ENCODE measurements at places on chromosomes 2 and 18. TPM values are rescaled to one million over a fixed set of nuclear protein-coding genes. Genes with fewer than 3 reads are reported as not detected.

DNA sequence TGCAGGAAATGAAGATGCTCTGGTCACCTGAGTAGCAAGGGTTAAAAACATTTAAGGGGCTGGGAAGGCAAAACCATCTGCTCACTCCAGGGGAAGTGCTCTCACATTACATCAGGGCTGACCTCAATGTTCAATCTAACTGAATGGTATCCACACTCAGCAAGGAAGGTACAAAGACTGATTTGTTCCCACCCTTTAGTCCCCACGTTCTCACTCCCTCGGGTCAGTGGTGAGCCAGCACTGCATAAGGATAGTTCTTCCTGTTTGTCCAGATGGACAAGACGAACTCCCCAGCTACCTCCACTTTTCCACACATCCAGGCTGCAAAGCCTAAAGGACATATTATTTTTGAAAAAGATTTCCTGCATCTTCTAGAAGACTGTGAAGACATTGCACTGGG is 126.6 kb upstream of the SLC14A2 start:
- no peaks in the 10 kb centered on the region for H3K4me1 ChIP-seq
- no peak overlapping the region for H3K4me3 ChIP-seq
- peaks cover 10% of the 10 kb centered on the region for H3K27me3 ChIP-seq
- H3K36me3 ChIP-seq = no peaks in the 10 kb centered on the region

GRCh38 chr18:48955830-48956261 is 5.1 kb upstream of the SMAD7 start:
- H3K4me1 ChIP-seq = peaks cover 16% of the 10 kb centered on the region
- peaks cover 2% of the 10 kb centered on the region for H3K36me3 ChIP-seq
- no peaks in the 10 kb centered on the region for H3K27me3 ChIP-seq
- H3K4me3 ChIP-seq = no peak overlapping the region

DNA sequence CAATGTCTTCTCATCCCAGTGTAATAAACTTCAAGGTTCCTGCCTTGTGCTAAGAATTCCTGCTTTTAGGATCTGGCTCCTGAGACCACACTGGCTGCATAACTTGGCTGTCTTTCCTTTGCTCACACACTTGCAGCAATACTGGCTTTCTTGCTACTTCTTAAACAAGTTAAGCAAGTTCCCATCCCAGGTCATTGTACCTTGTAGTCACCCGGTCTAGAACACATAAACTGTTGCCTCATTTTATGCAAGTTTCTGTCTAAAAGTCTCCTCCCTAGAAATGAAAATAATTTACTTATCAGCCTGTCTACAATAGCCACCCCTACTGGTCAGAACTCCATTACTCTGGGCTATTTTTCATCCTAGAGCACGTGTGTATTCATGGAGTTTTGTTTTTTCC is 887.9 kb upstream of the FAM98A start:
- H3K36me3 ChIP-seq = no peaks in the 10 kb centered on the region
- no peaks in the 10 kb centered on the region for H3K27me3 ChIP-seq
- DNase-seq = no peak

GRCh38 chr18:48059455-48060010 is 129.1 kb upstream of the SMAD2 start:
- no peak overlapping the region for H3K27ac ChIP-seq
- no peaks in the 10 kb centered on the region for H3K4me1 ChIP-seq
- no peak overlapping the region for H3K4me3 ChIP-seq
- peaks cover 55% of the 10 kb centered on the region for H3K27me3 ChIP-seq

GRCh38 chr18:79934311-79935097 is 16.9 kb downstream of the SLC66A2 start:
- H3K27ac ChIP-seq = no peak overlapping the region
- DNase-seq = no peak
- no peak overlapping the region for H3K4me3 ChIP-seq
- no peaks in the 10 kb centered on the region for H3K4me1 ChIP-seq

DNA sequence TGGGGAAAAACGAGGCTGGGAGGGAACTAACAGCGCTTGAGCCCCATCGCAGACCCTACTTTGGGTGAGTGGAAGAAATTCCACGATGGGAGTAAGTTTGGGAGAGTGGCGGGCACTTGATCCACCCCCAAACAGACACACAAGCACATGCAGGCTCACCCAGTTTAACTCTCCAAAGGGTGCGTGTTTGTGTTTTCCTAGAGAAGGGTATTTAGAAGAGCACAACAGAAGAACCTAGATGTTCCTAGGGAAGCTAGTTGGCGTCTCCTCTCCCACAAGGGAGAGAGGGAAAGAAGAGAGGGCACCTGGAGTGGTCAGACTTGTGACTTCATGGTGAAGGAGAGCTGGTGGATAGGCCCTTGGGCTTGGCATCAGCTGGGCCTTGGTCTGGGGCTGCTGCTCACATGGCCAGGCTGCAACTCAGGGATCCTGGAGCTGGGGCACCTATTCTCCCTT is 3.2 kb downstream of the GATA6 start:
- no peak overlapping the region for H3K4me3 ChIP-seq
- H3K27me3 ChIP-seq = peaks cover 71% of the 10 kb centered on the region

GRCh38 chr2:187482796-187483195 is 34.7 kb upstream of the CALCRL start:
- no peaks in the 10 kb centered on the region for H3K36me3 ChIP-seq
- no peak for DNase-seq
- H3K4me1 ChIP-seq = no peaks in the 10 kb centered on the region
- H3K4me3 ChIP-seq = no peak overlapping the region
- no peak overlapping the region for H3K27ac ChIP-seq

The CAPN14 gene
- total RNA-seq = 0.60 TPM

The SERPINB13 gene
- not detected for total RNA-seq

The SOCS6 gene
- 2.0 TPM for total RNA-seq

DNA sequence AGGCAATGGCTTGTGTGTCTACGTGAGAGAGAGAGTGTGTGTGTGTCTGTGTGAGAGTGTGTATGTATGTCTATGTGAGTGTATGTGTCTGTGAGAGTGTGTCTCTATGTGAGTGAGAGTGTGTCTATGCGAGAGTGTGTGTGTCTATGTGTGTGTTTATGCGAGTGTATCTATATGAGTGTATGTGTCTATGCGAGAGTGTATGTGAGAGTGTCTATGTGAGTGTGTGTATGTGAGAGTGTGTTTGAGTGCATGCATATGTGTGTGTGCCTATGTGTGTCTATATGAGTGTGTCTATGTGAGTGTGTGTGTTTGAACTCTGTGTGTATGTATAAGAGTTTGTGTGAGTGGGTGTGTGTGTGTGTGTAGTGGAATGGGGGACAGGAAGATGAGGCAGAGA is 9.8 kb upstream of the GNLY start:
- DNase-seq = no peak
- H3K4me1 ChIP-seq = peaks cover 15% of the 10 kb centered on the region
- H3K27ac ChIP-seq = no peak overlapping the region
- no peaks in the 10 kb centered on the region for H3K36me3 ChIP-seq
- H3K27me3 ChIP-seq = peaks cover 5% of the 10 kb centered on the region
- H3K4me3 ChIP-seq = no peak overlapping the region

- no peak for DNase-seq
- H3K4me1 ChIP-seq = peaks cover 10% of the 10 kb centered on the region
- H3K36me3 ChIP-seq = peaks cover under 1% of the 10 kb centered on the region
- H3K27ac ChIP-seq = no peak overlapping the region
Measured at GRCh38 chr2:111652038-111652437, 232.0 kb downstream of the ANAPC1 start.

The GPR75 gene
- total RNA-seq = 1.0 TPM

The GPR55 gene
- 6.8 TPM for total RNA-seq

DNA sequence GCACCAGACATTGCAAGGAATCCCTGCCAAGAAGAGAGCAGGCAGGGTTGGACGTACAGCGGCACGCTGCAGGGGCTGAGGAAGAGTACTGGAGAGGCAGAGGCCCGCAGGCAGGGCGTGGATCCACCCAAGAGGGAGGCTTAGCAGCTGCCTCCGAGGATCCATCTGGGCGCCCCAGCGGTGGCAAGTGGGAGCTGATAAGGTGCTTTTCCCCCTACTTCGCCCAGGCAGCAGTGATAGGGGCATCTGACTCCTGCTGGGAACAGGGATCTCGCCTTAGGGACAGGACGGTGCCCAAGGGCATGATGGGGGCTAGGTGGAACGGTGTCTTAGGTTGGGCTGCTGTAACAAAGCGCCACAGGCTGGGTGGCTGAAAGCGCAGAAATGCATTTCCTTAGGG is 67.4 kb upstream of the HS6ST1 start:
- H3K36me3 ChIP-seq = no peaks in the 10 kb centered on the region
- no peak overlapping the region for H3K27ac ChIP-seq
- no peak for DNase-seq
- no peaks in the 10 kb centered on the region for H3K4me1 ChIP-seq

- no peaks in the 10 kb centered on the region for H3K36me3 ChIP-seq
- DNase-seq = peak; percentile 50
- peaks cover 23% of the 10 kb centered on the region for H3K4me1 ChIP-seq
- H3K4me3 ChIP-seq = peak overlapping the region; percentile 82
- H3K27ac ChIP-seq = peak overlapping the region; percentile 82
Measured at GRCh38 chr18:2905854-2906703, 59.3 kb downstream of the EMILIN2 start.

The PRKAG3 gene
- total RNA-seq = not detected

GRCh38 chr18:59060551-59060950 is 79.1 kb upstream of the SEC11C start:
- no peaks in the 10 kb centered on the region for H3K36me3 ChIP-seq
- H3K4me3 ChIP-seq = no peak overlapping the region
- no peak overlapping the region for H3K27ac ChIP-seq

The OBSL1 gene
- 1.3 TPM for total RNA-seq

DNA sequence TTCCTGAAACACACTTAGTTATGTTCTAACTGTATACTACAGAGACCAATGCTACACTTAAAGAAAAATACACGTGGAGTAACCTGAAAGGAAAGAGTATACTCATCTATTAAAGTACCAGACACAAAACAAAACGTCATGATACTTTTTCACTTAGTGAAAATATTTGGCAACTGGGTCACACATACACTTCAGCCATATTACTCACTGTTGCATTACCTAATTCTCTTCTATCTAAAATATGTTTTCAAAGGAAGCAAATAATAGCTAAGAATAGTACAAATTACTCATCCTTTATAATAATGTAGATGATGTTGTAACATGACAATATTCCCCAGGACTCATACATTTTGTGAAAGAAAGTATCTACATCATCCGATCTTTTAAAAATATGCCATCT is 76.5 kb upstream of the EPB41L3 start:
- peaks cover 18% of the 10 kb centered on the region for H3K27me3 ChIP-seq
- no peaks in the 10 kb centered on the region for H3K36me3 ChIP-seq
- no peak for DNase-seq
- no peak overlapping the region for H3K4me3 ChIP-seq
- no peak overlapping the region for H3K27ac ChIP-seq

DNA sequence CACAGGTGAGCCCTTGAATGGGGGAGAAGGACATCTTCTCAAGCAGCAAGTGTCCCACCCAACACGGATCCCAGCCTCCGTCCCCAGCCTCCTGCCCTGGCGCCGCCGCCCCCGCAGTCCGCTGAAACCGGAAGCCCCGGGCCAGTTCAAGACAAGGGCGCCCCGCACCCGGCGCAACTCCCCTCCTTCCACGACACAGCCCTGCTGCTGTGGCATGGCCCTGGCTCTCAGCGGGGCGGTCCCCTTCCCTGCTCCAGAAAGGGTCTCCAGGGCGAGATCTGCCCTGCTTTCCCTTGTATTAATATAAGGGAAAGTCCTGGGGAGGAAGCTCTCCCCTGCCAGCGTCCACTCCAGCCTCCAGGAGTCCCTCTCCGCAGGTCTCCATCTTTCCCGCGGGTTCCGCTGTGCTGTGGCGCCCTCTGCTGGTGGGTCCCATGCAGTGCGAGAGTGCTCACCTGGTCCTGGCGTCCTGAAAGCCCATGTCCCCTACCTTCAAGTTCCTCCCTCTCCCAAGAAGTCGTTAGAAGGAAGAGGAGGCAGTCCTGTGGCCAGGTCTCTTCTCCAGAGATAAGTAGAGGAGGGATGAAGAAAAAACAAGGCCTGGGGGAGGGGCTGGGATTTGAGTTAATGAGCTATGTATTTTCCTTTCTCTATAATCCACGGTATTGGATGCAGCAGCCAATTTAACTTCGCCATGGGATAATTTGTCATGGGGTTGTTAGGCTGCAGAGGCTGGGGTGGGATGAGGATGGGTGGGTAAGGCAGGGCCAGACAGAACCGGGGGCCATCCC is 176.0 kb downstream of the SMAD2 start:
- H3K4me3 ChIP-seq = peak overlapping the region; percentile 30
- H3K4me1 ChIP-seq = peaks cover 1% of the 10 kb centered on the region
- H3K27me3 ChIP-seq = peaks cover 24% of the 10 kb centered on the region

DNA sequence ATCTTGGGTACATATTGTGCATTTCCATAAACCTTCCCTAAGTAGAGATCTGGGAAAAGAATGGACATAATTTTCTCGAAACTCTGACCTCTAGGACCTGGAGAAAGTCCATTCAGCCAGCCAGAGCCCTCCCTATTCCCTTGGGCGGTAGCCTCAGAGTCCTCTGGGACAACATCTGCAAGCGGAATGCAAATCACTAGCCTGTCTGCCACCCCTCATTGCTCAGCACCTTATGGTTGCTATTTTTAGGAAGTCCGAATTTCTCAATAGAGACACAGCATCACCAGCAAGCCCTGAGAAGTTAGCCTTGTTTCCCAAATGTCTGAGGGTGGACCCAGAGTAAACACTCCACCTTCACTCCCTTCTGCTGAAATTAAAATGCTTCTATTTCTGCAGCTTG is 17.6 kb upstream of the CD28 start:
- no peak for DNase-seq
- no peak overlapping the region for H3K27ac ChIP-seq
- peaks cover 30% of the 10 kb centered on the region for H3K4me1 ChIP-seq
- H3K36me3 ChIP-seq = no peaks in the 10 kb centered on the region
- no peak overlapping the region for H3K4me3 ChIP-seq

DNA sequence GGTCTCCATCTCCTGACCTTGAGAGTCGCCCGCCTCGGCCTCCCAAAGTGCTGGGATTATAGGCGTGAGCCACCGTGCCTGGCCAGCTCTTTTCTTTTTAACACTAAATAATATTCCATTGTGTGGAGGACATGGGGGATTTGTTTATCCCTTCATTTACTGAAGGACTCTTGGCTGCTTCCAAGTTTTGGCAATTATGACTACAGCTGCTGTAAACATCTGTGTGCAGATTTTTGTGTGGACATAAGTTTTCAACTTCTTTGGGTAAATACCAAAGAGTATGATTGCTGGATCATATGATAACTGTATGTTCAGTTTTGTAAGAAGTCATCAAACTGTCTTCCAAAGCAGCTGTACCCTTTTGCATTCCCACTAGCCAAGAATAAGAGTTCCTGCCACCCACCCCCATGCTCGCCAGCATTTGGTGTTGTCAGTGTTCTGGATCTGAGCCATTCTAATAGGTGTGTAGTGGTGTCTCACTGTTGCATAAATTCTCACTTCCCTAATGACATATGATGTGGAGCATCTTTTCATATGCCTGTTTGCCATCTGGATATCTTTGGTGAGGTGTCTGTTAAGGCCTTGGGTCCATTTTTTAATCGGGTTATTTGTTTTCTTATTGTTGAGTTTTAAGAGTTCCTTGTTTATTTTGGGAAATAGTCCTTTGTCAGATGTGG is 52.2 kb downstream of the TNFRSF11A start:
- no peaks in the 10 kb centered on the region for H3K36me3 ChIP-seq
- H3K27ac ChIP-seq = no peak overlapping the region
- peaks cover 12% of the 10 kb centered on the region for H3K4me1 ChIP-seq
- H3K4me3 ChIP-seq = no peak overlapping the region

GRCh38 chr18:25817546-25818237 is 272.7 kb downstream of the SS18 start:
- no peaks in the 10 kb centered on the region for H3K27me3 ChIP-seq
- no peak overlapping the region for H3K27ac ChIP-seq
- H3K4me3 ChIP-seq = no peak overlapping the region
- peaks cover 6% of the 10 kb centered on the region for H3K4me1 ChIP-seq

GRCh38 chr18:7234091-7234490 is 3.2 kb downstream of the LRRC30 start:
- H3K4me1 ChIP-seq = no peaks in the 10 kb centered on the region
- no peaks in the 10 kb centered on the region for H3K36me3 ChIP-seq
- H3K27me3 ChIP-seq = no peaks in the 10 kb centered on the region
- H3K27ac ChIP-seq = no peak overlapping the region

Measured in activated T-cell treated with anti-CD3 and anti-CD28 coated beads, Interleukin-2, amount 50 U/mL, for 72 hours (primary cell).